H1 (cell line): ENCODE measurements at places on chromosomes 3 and 15. TPM values are rescaled to one million over a fixed set of nuclear protein-coding genes. Genes with fewer than 3 reads are reported as not detected.

- no peak for DNase-seq
These were observed 139.2 kb downstream of the THSD4 start for GRCh38 chr15:71254491-71254890.

DNA sequence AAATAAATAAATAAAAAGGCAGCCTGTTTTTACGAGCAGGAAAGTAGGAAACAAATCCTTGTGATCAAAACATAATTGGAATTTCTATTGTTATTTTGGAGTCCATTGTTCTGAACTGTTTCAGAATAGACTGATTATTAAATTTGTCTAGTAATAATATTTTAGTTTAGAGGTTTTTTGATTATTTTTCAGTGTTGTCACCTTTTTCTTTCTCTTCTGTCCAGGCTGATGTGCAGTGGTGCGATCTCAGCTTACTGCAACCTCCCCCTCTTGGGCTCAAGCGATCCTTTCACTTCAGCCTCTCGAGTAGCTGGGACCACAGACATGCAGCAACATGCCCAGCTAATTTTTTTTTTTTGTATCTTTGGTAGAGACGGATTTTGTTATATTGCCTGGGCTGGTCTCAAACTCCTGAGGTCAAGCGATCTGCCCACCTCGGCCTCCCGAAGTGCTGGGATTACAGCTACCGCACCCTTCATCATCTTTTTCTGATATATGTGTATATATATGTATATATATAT lies 38.0 kb downstream of the KAT2B start:
- no peak for DNase-seq

DNA sequence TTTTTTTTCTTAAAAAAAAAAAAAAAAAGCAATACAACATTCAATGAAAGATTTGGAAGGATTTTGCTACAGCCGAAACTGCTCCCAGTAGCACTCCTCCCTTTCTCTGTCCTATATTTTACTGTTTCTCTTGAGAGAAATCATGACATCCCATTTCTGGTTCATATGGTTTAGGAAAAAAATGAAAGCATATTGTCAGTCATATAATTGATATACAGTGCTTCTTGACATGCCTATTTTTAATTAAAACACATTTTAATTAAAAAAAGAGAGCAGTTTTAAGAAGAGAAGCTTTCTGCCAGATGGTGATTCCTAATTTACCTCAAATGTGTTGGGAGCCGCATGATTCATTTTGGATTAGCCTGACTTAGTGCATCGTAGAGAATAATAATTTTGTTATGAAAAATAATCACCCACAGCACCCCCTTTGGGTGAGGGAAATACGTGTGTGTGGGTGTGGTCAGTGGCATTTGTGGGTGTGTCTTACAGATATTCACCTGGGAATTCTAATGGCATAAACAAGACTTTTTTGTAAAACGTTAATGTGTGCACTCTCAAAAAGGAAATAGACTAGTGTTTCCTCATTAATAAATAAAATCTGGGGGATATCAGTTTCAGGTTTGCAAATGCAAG lies 544.5 kb downstream of the MFSD1 start:
- no peak for DNase-seq

DNA sequence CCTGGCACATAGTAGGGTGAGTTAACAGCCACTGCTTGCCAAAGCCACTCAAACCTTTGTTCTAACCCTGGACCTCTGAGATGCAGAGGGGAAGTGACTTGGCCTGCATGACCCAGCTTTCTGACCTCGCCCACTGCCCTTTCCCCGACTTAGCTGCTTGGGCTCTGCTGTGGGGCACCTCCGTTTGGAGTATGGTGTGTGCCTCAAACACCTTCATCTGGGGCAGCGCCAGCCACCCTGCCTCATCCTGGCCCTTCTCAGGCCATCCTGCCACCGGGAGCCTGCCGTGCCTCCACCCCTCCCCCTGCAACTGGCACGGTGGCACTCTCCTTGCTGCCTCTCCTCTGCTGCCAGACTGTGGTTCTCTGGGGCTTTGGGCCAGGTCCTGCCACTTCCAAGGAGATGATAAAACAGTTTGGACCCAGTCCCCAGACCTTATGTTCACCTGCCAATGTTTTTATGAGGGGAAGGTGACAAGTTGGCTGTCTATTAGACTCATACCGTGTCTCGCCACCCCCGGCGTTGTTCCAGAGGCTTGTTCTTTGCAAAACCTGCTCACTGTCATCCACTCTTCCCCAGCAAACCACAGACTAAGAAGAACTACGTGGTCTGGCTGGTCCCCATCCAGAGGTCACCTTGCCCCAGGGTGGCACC lies 32.2 kb downstream of the SLC6A6 start:
- DNase-seq, result no peak

- no peak for DNase-seq
These were observed 146.6 kb downstream of the FEZF2 start for GRCh38 chr3:62226601-62227339.

GP9 gene
- not detected in 2 replicates for total RNA-seq
